ENCODE measurements at places on chromosomes 16 and 17.

DNA sequence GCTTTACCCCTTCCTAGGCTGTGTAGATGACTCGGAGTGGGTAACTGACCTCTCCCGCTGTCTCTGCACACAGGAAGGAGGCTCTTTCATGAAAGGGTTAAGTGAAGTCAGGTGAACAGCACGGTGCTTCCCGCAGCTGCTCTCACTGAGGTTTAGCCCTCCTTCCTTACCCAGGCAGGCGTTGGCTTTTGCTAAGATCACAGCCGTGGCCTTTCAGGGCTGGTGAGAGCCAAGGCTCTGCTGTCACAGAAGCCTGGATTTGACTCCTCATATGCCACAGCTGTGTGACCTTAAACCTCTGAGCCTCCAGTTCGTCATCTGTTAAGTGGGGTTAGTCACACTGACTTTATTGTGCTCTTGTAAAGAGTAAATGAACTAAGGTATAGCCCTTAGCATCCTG, 90.9 kb upstream of the PLCG2 start:
- peak; percentile 25 for DNase-seq

- no peak for DNase-seq
These were observed 64.4 kb downstream of the METRNL start for GRCh38 chr17:83143817-83144231.

- DNase-seq, result peak; percentile 13
These were observed 117.7 kb downstream of the ABCC1 start for GRCh38 chr16:16067127-16067526.

- DNase-seq, result peak; percentile 69
These were observed 13.2 kb downstream of the OMG start for GRCh38 chr17:31283841-31284240.

- no peak for DNase-seq
These were observed 355.4 kb upstream of the SOX9 start for GRCh38 chr17:71765437-71765836.

GRCh38 chr17:18004884-18005305, 32.2 kb downstream of the DRC3 start:
- DNase-seq, result no peak

- DNase-seq, result no peak
These were observed 59.3 kb downstream of the TMEM100 start for GRCh38 chr17:55663400-55663799.

DNA sequence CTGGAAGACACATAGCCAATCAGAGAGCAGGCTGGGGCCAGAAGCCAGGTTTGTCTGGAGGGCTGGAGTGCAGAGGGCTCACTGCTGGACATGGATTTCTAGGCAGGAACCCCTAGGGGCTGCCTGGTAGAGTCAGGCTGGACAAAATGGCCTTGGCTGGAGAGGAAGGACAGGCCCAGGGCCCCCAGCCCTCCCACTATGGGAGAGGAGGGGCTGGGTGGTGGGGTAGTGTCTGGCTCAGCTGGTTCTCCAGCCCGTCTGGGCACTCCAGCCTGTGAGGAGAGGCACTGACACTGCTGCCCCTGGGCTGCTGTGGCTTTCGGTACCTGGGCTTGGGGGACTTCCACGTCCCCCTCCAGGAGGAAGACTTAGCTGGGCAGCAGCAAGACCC, 21.7 kb upstream of the DOK4 start:
- DNase-seq, result no peak

DNA sequence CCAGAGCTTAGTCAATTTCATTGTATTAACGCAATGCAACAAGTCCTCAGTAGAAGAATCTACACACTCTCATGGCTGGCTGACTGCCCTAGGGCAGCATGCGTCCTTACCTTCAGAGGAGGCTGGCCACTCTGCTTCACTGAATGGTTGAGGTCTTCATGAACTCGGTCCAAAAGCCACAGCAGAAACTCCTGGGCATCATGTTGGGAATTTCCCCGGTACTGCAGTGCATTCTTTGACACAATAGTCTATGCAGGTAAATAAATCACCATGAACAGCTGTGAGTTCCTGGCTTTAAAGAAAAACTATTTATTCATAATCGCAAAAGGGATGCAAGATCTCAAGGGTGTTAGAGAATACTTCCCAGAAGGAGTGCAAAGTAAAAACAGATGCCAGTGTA, 41.3 kb downstream of the USP31 start:
- DNase-seq, result no peak

DNA sequence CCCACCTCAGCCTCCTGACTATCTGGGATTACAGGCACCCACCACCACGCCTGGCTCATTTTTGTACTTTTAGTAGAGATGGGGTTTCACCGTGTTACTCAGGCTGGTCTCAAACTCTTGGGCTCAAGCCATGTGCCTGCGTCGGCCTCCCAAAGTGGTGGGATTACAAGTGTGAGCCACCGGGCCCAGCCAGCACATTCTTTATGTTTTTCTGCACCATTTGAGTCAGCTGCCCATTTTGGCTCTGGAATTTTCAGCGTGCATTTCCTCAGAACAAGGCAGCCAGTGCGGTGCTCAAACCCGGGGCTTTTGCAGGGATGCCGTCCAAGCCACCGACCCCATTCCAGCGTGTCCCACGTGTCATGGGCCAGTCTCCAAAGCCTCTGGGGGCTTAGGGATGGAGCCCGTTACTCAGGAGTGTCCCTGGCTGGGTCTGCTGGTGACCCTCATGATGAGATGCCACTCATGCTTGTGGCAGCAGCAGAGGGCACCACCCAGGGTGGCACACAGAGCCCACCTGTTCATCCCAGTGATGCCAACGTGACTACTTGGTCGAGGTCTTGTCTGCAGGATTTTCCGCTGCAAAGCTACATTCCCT, 3.7 kb upstream of the RAB40C start:
- peak; percentile 37 for DNase-seq

DNA sequence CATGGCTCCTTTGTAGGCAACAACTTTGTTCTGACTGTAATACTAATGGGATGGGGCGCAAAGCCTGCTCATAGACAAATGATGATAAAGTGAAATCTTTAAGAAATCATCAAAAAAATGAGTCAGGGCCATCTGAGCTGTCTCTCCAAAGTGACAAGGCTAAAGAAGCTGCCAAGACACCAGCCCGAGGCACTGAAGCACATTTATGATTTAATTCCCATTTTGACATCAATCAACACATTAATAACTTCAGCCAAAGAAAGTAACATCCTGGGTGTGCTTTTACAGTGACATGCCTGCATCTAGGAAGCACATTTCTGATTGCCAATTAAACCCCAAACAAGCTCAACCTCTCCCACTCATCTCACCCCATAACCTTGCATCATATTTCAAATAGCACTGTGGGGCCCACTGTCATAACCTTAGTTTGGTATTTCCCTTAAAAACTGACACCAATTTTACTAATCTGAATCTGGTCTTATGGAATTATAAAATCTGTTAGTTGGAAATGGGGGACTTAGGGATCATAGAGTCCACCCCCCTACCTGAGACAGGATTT, 676.6 kb downstream of the TOX3 start:
- DNase-seq, result no peak

GRCh38 chr17:10802496-10803284, 1.2 kb downstream of the TMEM238L start:
- DNase-seq, result no peak

- DNase-seq, result no peak
These were observed 9.1 kb upstream of the MPO start for GRCh38 chr17:58289869-58290268.

DNA sequence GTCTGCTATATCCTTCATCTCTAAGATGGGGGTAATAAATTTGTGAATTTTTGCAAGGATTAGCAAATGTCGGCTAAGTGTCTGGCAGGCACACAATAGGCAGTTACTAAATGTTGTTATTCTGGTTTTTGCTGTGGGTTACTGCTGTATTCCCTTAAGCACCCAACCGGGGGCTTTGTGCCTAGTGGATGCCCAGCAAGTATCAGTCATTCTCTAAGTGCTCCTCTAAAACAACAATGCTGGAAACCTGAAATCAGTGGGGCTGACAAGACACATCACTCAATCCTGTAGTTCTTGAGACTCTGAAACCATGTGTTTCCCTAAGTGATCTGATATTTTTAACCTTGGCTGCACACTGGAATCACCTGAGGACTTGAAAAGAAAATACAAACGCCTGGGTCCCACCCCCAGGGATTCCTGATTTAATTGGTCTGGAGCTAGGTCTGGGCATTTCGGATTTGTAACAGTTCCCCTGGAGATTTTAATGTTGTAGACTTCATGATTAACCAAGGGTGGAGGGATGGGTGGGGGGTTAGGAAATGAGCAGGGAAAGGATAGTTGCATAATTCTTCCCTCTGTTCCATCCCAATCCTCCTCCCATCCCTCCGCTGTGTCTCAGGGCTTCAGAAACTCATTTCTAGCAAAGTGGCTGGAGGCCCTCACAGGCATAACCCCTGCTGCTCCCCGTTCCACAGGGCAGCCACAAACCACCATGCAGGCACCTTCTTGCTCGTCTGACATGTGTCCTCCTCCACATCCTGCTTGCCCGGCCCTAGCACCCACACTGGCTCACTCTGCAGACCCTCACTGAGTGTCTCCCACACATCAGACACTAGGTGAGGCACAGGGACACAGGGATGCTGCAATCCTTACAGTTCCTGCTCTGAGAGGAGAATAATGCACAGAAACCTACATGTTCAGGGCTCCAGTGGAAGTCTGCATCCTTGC, 61.7 kb upstream of the LYRM9 start:
- no peak for DNase-seq

DNA sequence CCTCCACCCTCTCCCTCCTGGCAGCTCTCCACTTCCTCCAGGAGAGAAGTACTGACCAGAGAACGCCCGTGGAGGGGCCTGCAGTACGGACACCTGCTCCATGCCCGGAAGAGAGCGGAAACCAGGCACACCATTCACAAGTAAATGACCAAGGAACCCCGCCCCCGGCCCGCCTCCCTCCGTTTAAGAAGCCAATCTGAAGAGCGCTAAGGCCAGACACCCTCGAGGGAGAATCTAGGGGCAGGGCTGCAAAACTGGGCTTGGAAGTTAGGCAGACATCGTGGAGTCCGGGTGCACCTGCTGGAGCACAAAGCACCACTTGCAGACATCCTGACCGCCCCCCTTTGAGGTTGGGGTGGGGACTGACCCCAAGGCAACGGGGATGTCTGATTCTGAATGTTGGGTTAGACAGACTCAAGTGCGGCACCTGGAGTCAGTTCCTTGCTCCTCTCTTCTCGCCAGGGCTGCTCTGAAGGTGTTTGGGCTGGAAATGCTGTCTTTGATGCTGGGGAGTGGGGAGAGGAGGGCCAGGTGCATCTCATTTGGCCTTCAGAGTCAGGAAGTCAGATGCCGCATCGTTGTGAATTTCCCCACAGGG, 964 bp upstream of the FAAP100 start:
- DNase-seq, result peak; percentile 81

GRCh38 chr17:74015990-74016389, 187.5 kb upstream of the RPL38 start:
- no peak for DNase-seq

GRCh38 chr16:28218109-28218508, 6.3 kb upstream of the XPO6 start:
- peak; percentile 43 for DNase-seq

- DNase-seq, result no peak
These were observed 7.8 kb downstream of the GGA2 start for GRCh38 chr16:23502466-23502865.

DNA sequence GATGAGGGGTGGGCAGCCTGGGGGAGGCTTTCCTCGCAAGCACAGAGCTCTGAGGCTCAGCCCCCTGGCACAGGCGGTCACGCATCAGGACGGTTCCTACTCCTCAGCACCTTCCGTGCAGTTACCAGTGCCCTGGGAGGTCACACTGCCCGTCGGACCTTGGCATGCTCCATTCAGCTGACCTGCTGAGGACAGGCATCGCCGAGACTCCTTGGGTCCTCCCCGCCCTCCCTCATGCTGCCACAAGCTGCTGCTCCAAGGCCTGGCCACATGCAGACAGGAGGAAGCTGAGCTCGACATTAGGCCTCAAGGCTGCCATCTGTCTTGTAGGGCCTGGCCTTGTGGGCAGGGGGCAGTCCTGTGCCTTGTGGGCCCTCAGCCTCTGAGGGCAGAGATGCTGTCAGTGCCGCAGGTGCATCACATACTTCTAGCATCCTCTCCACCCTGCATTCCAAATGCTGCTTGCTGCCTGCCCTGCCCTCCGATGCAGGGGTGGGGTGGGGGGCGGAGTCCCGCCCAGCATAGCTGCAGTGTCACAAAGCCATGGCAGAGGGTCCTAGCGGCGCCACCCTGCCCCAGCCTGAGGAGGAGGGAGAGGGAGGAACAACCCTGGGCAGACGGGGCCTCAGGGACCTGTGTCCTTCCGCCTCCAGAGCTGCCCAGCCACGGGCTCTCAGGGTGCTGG, 9.3 kb downstream of the C16orf90 start:
- DNase-seq, result no peak

DNA sequence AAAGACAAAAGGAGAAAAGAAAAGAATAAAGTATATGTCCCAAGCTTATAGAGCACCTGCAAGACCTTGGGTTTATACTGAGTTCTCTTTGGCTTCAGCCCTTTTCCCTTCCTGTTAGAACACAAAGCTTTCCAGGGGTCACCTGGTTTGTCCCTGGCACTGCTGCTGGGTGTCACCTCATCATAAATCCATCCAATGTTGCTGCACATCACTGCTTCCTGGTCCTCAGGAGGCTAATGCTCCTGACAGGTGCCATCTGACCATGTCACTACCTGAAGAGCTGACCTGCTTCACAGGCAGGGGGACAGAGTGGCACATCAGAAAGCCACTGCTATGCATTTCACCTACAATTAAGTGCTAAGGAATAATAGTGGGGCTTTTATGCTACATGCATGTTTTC, 164.6 kb upstream of the ELAC2 start:
- no peak for DNase-seq

DNA sequence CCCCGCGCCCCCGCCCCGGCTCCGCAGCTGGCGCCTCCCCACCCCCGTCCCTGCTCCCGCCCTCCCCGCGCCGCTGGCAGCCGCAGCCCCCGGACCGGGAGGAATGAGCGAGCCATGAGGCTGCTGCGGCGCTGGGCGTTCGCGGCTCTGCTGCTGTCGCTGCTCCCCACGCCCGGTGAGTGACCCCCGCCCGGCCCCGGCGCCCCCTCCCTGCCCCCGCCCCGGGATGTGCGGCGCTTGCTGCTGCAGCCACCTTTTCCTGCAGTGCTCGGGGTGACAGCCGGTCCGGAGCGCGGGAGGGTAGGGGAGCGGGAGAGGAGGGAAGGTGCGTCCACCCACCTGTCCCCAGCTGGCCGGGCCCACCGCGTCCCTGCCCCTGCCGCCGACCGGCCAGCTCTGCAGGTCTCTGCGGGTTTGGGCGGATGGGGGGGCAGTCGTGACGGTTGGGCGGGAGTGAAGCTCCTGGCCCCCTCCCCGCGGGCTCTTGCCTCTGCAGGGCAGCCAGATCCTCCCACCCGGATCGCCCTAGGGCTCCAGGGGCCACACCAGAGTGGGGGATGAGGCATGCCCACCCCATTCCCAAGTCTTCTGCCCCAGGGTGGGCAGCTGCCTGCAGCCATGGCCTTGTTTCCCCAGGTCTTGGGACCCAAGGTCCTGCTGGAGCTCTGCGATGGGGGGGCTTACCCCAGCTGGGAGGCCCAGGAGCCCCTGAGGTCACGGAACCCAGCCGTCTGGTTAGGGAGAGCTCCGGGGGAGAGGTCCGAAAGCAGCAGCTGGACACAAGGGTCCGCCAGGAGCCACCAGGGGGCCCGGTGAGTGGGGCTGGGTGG, 513 bp downstream of the ADAM11 start:
- DNase-seq, result no peak
